Mucosa of descending colon (tissue), 3 donors: ENCODE measurements at places on chromosomes 6 and 20. TPM values are rescaled to one million over a fixed set of nuclear protein-coding genes. Genes with fewer than 3 reads are reported as not detected.

TSPO2 gene
- 0.48 TPM for total RNA-seq

ROMO1 gene
- total RNA-seq, result 137 TPM

MANEA gene
- total RNA-seq, result 4.8 TPM

ABHD16B gene
- total RNA-seq, result not detected

HRH3 gene
- not detected for total RNA-seq

REM1 gene
- 1.2 TPM for total RNA-seq

BHLHE23 gene
- not detected for total RNA-seq

CHRNA4 gene
- not detected for total RNA-seq

FAM217A gene
- not detected for total RNA-seq

COX4I2 gene
- 0.76 TPM for total RNA-seq

HTR1B gene
- 0.13 TPM for total RNA-seq

FUT9 gene
- total RNA-seq, result 0.02 TPM

RUNX2 gene
- 4.4 TPM for total RNA-seq

CCDC170 gene
- total RNA-seq, result 2.7 TPM

SLPI gene
- total RNA-seq, result 43.3 TPM
